ENCODE measurements at places on chromosomes 4 and X.

DNA sequence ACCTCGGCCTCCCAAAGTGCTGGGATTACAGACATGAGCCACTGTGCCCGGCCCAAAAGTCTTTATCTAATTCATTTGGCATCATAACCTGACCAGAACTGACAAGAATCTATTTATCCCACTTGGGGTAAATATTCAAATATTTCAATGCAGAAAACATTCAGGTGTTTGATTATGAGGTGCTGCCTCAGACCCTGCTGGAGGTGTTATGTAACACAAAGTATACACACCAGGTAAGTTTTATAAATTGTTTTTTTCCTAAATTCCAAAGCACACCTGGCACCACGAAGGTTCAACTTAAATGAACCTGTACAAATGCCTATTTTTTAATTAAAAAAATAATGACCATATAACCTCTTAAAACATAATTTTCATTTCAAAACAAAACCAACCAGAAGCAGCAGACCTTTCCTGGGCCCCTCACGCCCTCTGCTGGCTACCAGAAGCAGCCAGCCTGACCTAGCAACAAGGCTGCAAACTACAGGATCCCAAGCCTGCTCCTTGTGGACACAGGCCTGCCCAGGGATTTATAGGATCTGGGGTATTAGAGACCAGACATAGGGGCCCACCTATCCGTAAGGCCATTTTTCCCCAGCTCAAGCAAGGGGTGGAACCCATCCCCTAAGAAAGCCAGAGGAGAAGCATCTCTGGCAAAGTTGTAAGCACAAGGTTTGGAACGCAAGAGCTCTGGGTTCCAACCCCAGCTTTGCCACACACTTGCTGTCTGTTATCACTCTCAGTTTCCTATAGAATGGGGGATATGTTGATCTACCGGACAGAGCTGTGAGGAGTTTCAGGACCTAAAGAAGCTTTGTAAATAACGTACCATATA is 11.7 kb downstream of the OTUD5 start:
- peak; percentile 37 for DNase-seq

DNA sequence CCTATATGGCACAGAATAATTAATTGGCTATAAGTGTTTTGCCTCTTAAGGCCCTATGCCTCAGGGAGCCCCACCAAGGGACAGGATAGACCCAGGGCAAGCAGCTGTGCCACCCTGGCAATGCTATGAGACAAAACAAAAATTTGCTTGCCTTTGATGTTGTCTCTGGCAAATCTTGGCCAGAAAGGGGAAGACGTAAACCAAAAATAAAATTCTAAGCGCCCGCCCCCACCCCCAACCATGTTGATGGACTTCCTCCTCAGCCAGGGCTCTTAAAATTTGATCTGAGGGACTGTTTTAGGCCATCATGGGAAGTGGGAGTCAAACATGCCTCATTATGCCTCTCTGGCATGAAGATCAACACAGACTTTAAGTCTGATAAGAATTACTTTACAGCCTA is 130.5 kb upstream of the APOOL start:
- DNase-seq, result no peak

GRCh38 chrX:23939203-23939602 is 31.4 kb downstream of the CXorf58 start:
- no peak for DNase-seq

GRCh38 chr4:151519728-151520415 is 110.9 kb downstream of the FHIP1A start:
- no peak for DNase-seq

GRCh38 chr4:43843501-43843900 is 605.1 kb downstream of the KCTD8 start:
- DNase-seq, result no peak

GRCh38 chr4:94871644-94872305 is 114.0 kb downstream of the BMPR1B start:
- no peak for DNase-seq

GRCh38 chr4:2036327-2036726 is 22.8 kb upstream of the NAT8L start:
- DNase-seq, result no peak

DNA sequence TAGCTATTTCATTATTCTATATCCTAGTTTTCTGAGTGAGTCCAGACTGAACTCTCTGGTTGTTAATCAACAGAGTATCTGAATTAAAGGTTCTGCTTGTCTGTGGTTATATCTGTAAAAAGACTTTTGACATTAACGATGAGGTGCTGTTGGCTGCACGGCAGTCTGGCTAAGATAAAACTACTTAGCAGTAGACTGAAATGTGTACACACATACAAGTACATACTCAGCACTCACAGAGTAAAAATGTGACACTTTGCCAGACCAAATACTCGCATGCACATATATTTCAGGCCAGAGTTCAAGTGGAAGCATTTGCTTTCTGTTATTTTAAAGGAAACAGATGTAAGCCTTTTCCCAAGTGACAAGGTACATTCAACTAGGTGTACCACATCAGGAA is 80.5 kb downstream of the PRDM5 start:
- no peak for DNase-seq

GRCh38 chr4:48604527-48604926 is 114.5 kb downstream of the ZAR1 start:
- no peak for DNase-seq

GRCh38 chrX:344371-344901 is 25.8 kb upstream of the GTPBP6 start:
- DNase-seq, result no peak

- no peak for DNase-seq
Measured at GRCh38 chr4:27009539-27009938, 148.9 kb downstream of the STIM2 start.

DNA sequence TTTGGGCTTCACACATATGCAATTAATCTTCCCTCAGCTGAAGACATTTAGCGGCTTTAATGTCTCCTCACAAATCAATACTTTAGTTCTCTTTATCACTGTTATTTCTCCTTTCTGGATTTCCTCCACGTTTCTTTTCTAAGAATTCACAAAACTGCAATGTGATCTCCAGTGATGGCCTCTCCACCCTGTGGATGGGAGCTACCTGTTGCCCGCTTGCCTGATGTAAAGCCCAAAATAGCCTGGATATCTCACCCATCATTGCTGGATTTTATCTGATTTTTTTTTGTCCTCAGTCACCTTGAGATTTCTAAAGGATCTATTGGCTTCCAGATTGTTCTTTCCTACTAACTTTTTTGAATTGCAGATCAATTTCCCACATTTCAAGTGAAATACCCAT is 129.3 kb upstream of the FAM241A start:
- no peak for DNase-seq

GRCh38 chr4:48623182-48623780 is 133.2 kb downstream of the ZAR1 start:
- no peak for DNase-seq

GRCh38 chr4:47650584-47651130 is 165.6 kb downstream of the ATP10D start:
- DNase-seq, result no peak

DNA sequence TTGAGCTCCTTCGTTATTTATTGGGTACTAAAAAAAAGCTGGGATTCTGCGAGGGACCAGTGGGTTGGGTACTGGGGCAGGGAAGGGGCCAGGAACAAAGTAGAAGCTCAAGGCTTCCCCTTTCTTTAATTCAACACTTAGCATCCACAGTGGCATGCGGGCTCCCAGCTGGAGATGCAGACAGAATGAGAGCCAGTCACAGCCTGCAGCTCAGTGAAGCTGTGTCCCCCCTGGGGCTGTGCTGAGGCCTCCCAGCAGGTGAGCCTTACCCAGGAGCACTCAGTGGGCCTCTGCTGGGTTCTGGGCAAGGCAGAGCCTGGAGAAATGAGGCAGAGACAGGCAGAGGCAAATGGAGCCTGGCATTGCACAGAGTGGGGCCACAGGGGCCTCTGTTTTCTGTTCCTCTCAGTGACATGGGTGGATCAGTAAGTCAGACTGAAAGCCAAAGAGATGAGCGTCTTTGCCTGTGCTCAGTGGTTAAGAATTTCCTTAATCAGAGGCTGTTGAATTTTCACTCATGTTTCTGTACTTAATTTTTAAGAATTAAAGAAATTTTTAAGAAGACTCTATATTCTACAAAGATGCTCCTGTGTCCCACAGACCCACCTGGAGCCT is 181.4 kb upstream of the RBPJ start:
- no peak for DNase-seq

GRCh38 chr4:38980903-38981676 is 51.1 kb downstream of the TMEM156 start:
- DNase-seq, result no peak

- no peak for DNase-seq
Measured at GRCh38 chr4:124306352-124306751, 406.2 kb downstream of the ANKRD50 start.

- no peak for DNase-seq
Measured at GRCh38 chr4:7901311-7901885, 38.3 kb downstream of the AFAP1 start.

DNA sequence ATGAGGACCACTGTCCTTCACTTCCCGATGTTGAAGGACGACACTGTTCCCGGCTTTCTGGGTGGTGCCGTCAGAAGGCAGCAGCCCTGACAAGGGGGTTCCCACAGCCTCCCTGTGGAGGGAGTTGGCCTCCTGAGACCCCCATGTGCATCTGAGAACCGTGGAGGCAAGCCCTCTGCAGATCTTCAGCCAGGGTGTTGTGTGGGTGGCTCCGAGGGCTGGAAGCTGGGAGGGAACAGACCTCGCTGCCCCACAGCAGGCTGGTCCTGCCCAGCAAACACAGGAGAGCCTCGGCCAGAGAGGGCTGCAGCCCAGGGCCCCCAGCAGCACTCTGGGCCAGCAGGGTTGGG is 16.2 kb downstream of the DGKQ start:
- no peak for DNase-seq

DNA sequence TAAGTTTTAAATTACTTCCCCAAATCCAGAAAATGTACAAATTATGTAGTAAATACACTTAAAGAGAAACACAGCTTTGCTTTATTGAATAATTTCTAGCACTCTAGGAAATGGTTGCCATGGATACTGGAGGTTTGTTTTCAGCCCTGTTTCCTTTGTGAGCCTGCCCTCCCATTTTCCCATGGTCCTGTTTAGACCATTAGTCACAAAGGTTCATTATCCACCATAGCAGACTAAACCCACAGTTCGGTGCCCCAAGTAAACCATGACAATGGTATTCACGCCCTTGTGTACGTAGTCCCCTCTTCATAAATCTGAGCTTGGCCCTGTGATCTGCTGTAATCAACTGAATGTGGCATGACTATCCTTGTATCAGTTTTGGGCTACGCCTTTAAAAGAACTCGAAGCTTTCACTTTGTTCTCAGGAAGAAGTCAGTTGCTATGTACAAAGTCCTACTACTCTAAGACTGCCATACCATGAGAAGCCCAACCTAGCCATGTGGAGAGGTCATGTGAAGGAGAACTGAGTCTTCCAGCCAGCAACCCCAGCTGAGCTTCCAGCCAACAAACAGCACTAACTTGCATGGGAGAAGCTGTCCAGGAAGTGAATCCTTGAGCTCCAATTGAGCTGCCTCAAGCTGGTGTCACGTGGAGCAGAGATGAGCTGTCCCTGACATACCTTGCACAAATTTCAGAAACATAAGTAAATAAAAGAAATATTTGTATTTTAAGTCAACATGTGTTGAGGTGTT is 300.4 kb downstream of the LDB2 start:
- DNase-seq, result no peak

DNA sequence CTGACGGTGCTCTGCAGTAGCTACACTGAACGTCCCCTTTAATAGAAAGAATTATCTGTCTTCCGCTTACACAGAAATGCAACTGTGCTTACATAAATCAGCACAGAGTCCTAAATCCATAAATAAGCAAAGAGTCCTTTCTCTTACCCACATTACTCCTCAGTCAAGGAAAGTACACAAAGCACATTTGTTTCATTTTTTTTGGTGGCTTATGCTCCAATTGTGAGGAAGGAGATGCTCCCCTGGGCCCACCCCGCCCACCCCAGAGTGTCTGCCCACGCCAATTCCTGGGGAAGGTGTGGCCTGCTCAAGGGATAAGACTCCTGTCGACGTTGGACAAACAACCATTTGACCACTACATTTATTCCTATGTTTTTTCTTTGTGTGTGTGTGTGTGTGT is 53.8 kb downstream of the CPLX1 start:
- DNase-seq, result no peak

- no peak for DNase-seq
Measured at GRCh38 chrX:153395613-153396319, 5.4 kb downstream of the PNMA6E start.

DNA sequence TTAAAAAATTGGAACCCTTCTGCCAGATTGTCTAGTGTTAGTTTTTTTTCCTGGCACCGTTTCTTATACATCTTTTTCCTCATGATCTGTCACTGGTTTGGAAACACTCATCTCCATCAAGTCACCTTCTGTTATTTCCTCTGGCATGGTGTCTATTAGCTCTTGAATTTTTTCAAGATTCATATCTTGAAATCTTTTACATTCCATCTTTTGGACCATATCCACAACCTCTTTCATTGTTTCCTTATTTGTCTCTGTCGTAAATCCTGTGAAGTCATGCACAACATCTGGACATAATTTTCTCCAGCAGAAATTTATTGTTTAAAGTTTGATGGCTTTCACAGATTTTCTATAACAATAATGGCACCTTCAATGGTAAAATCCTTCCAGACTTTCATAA is 10.2 kb upstream of the TMEM185A start:
- DNase-seq, result no peak

- DNase-seq, result no peak
Measured at GRCh38 chrX:66756717-66757116, 117.8 kb upstream of the EDA2R start.

DNA sequence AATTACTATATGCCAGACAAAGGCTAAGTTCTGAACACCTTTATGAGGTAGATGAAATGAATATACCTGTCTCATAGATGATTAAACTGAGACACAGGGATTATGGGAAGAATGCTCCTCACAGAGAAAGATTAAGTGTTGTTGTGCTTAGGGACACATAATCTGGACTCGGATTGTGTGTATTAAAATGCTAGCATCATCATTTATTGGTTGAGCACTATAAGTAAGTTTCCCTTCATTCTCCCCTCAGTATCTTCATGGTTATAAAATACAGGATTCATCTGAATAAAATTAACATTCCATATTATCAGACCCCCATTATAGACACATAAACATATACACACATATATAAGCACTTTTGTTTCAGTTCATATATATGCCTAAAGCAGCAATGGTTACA is 463.5 kb downstream of the PPP4R3C start:
- no peak for DNase-seq

- no peak for DNase-seq
Measured at GRCh38 chrX:100413229-100413628, 3.2 kb upstream of the PCDH19 start.

DNA sequence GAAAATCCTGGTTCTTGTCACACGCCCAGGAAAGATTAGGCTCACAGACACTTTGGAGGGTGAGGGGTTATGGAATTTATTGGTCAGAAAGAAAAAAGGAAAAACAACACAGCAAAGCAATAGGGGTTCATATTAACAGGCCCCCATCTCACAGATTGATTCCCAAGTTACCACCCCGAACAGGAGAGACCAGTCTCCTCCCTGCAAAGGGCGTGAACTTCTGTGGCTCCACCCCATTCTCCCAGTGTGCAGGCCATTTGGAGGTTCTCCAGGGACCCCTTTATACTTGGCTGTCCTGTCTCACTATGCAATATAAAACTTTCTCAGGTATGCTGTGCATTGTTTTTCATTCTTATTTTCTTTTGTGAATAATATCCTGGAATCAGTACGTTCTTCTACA is 7.4 kb downstream of the FGF2 start:
- no peak for DNase-seq
